ENCODE measurements at places on chromosomes 12 and 14.

DNA sequence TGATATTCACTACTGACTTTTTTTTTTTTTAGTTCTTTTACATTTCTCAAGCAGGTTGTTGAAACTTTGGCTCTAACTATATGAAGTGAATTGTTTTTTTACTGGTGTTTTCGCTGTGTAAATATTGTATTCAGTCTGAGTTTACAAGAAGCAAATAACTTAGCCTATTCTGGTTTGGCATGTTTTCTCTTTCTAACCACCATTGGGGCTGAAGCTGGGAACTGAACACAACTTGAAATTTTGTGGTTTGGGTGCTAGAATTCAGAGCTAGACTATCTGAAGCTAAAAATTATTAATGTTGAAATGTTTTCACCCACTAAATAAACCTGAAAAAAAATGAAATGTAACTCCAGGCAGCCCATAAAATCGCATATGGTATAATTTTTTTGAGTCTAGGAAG, 37.2 kb downstream of the RAD51B start:
- DNase-seq = no peak

DNA sequence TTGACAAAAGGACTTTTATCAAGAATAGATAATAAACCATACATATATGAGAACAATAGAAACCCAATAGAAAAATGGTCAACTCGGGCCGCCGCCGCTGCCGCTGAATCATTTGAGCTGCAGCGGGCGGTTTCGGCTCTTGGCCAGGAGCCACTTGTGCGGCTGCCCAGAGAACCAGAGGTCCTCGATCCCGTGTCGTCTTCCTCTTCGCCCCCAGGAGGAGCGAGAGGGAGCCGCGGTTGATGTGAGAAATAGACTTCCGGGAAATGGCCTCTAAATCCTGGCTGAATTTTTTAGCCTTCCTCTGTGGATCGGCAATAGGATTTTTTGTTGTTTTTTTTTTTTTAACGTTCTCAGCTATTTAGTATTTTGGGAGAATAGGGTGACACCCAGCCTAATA, 44.8 kb downstream of the CPSF6 start:
- peak; percentile 68 for DNase-seq

- no peak for DNase-seq
Observed at GRCh38 chr12:6052940-6053329, 71.5 kb downstream of the VWF start.

GRCh38 chr12:3972576-3972975, 99.4 kb upstream of the PARP11 start:
- no peak for DNase-seq

DNA sequence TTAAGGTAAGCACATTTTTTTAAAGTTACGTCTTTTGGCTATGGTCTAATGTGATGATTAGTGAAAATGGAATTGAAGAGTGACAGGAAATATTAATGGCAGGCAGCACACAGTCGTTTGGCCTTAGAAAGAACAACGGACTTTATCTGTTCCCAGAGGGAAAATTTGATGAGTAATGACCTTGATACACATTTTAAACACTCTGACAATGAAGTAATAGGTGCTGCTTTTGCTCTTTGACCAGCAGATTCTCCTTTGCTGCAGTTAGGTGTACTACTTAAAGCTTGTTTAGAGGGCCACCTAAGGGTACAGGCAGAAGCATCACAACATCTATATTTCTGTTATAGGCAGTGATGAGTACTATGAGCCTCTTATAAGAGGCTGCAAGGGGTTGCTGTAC, 27.1 kb upstream of the RNU6-8 start:
- no peak for DNase-seq

- peak; percentile 87 for DNase-seq
Observed at GRCh38 chr14:54502602-54503001, 7.1 kb upstream of the CGRRF1 start.

GRCh38 chr14:63896278-63896720, 43.5 kb downstream of the SYNE2 start:
- DNase-seq = no peak

- no peak for DNase-seq
Observed at GRCh38 chr12:12804432-12804886, 8.7 kb upstream of the DDX47 start.

- DNase-seq = no peak
Observed at GRCh38 chr14:104215706-104216334, 77.4 kb downstream of the KIF26A start.

GRCh38 chr12:99195474-99195873, 452.1 kb upstream of the GARIN6 start:
- no peak for DNase-seq

All from inflammatory macrophage treated with lipopolysaccharide for 1 hour (primary cell).